ENCODE measurements at places on chromosomes 5 and 9. TPM values are rescaled to one million over a fixed set of nuclear protein-coding genes. Genes with fewer than 3 reads are reported as not detected.

GRXCR2 gene
- not detected for total RNA-seq

FOXD4L4 gene
- total RNA-seq, result 0.11 TPM

DNA sequence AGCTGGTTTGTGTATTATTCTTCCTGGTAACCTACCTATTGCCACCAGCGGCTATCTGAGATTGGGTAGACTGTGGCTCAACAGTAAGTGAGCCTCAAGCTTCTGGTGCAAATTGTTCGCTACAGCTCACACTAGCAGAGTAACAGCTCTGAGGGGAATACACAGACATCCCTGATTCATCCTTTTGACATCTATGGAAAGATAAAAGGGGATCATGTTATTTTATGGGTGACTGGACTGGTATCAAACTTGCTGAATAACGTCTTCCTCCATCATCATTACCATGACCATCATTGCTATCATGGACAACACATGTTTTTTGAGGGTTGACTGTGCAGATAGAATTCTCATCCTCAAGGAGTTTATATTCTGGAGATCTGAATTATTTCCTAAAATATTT is 129.6 kb downstream of the PIK3R1 start:
- DNase-seq, result no peak

- DNase-seq, result no peak
These were observed 9.1 kb upstream of the ZNF608 start for GRCh38 chr5:124755565-124755964.

DNA sequence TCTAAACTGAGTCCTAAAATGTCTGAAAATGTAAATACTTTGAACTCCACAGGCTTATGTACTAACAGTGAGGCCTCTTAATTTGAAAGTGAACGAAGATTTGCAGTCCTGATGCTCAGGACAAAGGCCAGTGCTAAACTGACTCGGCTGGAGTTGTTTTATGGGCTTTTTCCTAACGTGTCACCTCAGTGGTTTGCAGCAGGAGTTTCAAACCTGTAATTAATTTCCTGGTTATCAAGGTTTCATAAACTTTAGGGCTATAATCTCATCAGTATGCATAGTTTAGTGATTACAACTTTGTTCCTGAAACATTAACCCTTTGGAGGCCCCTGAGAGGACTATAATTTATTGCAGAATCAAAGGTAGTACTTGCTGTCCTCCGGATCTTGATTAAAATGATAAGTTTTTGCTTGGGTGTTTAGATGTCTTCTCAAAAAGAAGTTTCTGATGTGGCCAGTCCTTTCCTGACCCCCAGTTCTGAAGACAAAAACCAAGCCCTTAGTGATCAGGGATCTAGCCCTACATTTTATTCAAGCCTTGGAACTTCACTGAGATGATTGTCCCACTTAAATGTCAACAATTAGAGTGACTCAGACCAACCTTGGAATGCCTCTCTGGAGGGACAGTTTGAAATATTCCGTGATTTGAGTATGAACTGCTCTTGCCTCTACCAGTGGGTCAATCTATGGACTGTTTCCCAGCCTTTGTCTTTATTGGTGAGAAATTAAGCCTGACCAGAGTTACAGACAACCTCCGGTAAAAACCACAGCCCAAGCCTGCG is 11.1 kb upstream of the S100Z start:
- no peak for DNase-seq

Measured in ovary (tissue), 10 donors.